ENCODE measurements at places on chromosomes 7 and 10.
A peak's percentile ranks its signal among the peaks of the same experiment; 100 is the strongest.

- no peak for DNase-seq
These were observed 17.2 kb upstream of the CFAP46 start for GRCh38 chr10:132959559-132959961.

GRCh38 chr7:114156178-114156577 lies 237.4 kb upstream of the PPP1R3A start:
- no peak for DNase-seq

GRCh38 chr7:32892521-32893206 lies 1.1 kb upstream of the KBTBD2 start:
- DNase-seq: no peak

DNA sequence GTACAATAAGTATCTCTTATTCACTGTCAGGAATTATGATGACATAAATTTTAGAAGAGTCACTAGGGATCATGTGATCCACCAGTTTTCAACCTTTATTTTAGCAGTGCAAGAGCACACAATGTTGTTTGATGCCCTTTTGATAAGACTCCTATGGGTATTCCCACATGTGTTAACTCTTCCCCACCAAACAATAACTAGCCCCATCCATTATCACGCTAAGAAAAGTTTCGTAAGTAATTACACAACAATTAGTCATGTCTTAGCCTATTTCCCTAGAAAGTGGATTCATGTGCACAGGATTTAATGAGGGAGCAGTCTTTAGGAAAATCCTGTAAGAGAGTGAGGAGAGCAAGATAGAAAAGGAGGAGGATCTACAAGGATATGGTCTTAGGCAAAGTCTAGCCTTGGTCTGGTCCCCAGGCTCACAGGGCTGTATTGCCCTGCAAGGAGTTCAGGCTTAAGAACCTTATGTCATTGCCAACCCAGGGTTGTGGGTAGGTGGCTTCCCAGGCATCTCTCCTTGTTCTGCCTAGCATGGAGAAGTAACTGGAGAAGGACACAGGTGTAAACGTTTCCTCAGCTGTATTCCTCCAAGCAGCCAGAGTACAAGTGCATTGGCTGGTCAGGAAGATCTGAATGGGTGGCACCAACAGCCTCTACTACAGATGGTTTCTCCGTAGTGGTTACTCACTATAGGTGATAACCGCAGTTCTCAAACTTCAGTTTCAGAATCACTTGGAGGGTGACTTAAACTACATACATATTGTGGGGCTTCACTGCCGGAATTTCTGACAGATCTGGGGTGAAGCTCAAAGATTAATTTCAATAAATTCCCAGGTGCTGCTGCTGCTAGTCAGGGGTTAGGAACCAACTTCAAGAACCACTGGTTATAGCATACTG lies 574.5 kb downstream of the SUGCT start:
- DNase-seq: no peak

- no peak for DNase-seq
These were observed 115.8 kb downstream of the SORBS1 start for GRCh38 chr10:95445223-95445836.

DNA sequence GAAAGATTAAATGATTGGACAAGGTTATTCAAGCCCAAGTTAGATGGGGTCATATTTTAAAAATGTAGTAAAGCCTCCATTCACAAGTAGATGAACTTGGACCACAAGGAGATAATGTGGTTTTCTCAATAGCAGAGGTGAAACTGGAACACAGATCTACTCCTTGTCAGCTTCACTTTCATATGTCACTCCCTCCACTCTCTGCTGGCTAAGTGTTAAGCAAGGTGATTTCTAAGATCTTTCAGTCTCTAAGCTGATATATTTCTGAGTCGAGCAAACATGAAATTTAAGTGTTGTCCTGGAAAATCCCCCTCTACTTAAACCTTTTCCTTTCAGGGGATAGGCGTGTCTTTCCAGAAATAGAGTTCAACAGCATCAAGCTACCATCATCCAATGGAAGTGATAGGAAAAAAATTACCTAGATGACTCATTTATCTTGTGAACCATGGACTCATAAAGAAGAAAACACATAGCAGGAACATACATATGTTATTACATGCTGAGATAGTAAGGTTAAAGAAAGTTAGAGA lies 275.0 kb downstream of the PTEN start:
- DNase-seq: no peak

- no peak for DNase-seq
These were observed 144.4 kb downstream of the ARID5B start for GRCh38 chr10:62045765-62046521.

DNA sequence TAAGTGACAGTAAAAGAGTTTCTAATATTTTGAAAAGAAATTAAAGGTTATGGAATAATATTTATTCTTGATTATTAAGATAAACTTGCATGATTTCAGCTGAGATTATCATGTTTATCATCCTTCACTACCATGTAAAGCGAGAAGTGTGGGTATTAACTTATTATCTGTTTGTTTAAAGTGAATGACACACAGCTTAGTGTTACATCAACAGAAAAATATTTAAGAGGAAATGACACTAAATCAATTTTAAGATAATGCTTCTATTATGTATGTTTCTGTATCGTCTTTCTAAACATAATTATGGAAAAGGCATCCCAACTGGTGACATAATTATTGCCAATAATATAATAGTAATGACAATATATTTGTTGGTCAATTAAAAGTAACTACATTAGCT lies 213.1 kb downstream of the PCDH15 start:
- no peak for DNase-seq

GRCh38 chr7:22725585-22725984 lies 1.4 kb upstream of the IL6 start:
- no peak for DNase-seq

DNA sequence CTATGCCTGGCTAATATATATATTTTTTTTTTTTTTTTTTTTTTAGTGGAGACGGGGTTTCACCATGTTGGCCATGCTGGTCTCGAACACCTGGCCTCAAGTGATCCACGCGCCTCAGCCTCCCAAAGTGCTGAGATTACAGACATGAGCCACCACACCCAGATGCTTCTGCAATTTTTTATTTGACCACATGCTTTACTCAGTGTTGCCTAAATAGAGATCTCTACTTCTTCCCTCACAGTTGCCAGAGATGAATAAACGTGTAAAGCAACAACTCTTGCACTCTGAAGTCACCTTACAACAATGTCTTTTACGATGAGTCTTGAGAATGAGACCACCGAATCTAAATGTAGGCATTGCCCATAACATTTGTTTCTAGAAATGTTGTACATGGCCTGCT lies 107.9 kb upstream of the FRMD4A start:
- DNase-seq: no peak

GRCh38 chr7:136405931-136406777 lies 429.0 kb upstream of the MTPN start:
- DNase-seq: peak; percentile 25
